ENCODE measurements at places on chromosomes 3 and 15. TPM values are rescaled to one million over a fixed set of nuclear protein-coding genes. Genes with fewer than 3 reads are reported as not detected.

The ALDH1A2 gene
- 1.7 TPM for total RNA-seq

The ZBTB47 gene
- 6.6 TPM for total RNA-seq

DNA sequence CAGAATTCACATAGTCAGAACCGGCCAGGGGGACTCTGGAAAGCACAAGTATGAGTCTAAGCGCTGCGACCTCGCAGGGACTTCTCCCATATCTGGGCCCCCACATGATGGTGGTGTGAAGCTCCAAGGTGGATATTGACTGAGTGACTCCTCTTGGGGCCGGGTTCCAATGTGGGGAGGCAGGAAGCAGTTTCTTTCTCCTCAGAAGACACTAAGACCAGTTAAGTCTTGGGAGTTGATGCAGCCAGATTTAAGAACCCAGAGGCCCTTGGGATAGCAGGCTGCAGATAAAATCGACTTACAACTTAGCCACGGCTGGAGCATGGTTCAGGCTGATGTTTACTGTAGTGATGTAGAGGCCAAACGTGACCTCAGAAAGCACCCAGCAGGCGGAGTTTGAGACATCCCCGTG is 55.4 kb upstream of the KLF13 start:
- no peak for DNase-seq

DNA sequence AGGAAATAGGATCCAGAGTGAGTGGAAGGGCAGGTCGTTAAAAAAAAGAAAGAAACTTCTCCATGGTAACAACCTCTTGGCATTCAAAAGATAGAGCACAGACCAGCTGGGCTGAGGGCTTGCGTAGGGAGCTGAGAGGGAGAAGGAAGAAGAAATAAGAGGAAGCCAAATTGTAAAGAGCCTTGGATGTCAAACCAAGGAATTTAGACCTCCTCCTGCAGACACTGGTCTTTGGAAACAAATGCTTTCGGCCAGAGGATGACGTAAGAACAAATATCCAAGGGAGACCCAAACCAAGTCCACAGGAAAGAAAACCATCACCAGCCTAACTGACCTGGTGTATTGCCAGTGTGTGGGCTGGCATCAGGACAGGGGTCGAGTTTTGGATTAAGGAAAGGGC is 155.2 kb downstream of the UACA start:
- DNase-seq, result no peak

Data from neural crest cell (in vitro differentiated cells).